SK-MEL-5 (cell line): ENCODE measurements at places on chromosomes 16 and 17.

DNA sequence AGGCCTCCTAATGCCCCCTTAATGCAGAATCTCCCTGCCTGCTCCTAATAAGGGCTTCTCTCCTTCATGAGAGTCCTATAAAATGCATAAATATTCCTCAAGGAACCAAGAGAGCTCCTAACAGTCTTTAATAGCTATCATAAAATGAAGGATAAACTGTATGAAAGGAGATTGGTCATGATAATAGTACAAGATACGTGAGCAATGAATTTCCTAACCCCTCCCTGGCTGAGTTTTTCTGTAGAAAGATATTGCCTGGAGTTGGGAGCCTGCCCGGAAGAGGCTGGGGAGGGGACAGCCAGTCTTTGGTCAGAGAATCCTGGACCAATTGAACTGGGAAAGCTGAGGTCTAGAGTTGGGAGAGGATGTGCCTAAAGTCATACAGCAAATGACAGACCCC is 321.9 kb upstream of the CDH5 start:
- no peak for DNase-seq

- DNase-seq = peak; percentile 28
Measured at GRCh38 chr16:1333149-1333812, at the start of gene BAIAP3. BAIAP3 (plus strand) TSS chr16:1333645; CDS start chr16:1338550, 4,905 bp downstream.

DNA sequence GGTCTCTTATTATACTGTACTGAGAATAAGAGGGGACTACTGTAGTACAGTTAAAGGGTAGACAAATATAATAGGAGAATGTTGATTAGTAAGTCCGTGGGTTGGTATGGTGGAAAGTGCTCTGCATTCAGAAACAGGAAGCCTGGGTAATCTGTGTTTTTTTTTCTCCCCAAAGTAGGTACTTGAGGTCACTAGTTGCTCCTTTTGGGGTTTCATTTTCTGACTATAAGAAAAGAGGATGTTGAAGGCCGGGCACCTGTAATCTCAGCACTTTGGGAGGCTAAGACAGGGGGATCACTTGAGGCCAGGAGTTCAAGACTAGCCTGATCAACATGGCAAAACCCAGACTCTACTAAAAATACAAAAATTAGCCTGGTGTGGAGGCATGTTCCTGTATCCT is 42.0 kb upstream of the MMD start:
- DNase-seq = no peak

DNA sequence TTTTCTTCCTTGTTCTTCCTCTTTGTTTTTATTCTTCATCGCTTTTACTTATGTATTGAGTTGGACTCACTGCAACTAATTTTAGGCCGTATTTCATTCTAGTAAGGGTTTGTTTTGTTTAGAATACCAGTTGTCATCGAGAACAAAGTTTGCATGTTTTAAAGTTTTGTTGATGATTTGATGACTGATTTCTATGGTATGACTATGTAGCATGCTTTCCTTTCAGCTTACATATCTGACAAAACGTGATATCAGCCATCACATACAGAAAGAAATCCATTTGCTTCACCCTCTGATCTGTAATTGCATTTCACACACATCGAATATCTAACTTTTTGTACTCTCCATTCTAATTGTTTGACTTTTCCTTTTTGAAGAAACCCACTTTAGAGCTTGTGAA is 4.0 kb downstream of the PRKCA start:
- no peak for DNase-seq

DNA sequence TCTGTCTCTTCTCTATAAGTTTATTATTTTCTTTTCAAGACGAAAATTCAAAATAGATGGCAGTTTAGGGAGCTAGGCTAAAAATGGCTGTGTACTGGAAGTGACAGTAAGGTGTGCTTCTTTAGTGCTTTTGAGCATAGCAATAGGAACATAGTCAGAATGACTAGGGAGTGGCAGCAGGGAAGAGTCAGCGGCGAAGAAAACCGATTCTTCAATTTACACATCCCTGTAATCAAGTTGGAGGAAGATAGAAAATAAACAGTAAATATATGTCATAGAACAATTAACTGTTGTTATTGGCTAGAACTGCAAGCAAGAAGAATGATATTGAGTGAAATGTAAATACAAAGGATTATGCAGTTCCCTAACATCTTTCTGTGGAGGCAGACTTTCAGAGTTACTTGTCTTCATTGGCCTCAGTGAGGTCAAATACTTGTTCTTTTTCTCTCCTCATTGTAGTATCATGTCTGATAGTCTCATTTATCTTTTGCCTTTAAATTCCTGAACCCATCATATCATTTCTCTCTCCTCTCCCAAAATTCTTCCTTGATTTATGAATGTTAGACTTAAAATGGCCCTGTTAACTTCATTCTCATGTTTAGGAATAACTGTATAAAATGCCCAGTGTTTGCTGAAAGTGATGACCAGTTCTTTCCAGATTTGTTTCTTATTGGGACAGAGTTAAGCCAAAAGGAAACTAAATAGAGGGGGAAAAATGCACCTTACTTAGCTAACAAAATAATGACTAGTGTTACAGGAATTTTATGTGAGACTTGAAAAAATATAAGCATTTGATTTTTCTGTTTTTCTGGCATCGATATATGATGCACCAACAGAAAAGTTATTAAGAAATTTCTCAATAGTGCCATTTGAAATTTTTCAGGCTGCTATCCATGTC is 211.4 kb downstream of the BCAS3 start:
- no peak for DNase-seq

DNA sequence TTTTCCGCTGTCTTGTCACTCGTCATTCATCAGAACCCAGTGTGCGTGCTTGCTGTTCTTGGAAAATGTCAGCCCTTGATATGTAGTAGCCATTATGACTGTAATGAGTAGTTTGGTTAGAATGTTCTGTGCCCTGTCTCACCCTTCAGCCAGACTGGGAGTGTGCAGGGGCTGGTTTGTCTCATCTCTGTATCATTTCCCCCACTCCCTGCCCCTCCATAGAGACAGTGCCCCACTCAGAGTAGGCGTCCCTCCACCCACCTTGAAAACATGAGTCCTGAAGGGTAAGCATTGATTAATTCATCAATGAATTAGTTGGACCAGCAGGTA is 137.0 kb upstream of the PLCG2 start:
- no peak for DNase-seq

GRCh38 chr17:1227917-1228780 is 42.1 kb upstream of the BHLHA9 start:
- no peak for DNase-seq

GRCh38 chr16:68113059-68113761 is 28.0 kb downstream of the NFATC3 start:
- DNase-seq = no peak

DNA sequence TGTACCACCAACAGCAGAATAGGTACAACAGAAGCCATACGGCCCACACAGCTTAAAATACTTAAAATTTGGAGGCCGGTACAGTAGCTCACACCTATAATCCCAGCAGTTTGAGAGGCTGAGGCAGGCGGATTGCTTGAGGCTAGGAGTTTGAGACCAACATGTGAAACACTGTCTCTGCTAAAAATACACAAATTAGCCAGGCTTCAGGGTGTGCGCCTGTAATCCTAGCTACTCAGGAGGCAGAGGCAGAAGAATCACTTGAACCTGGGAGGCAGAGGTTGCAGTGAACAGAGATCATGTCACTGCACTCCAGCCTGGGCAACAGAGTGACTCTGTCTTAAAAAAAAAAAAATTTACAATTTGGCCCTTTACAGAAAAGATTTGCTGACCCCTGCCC is 17.0 kb downstream of the GFOD2 start:
- no peak for DNase-seq

- DNase-seq = no peak
Measured at GRCh38 chr17:41588126-41588810, 1.6 kb upstream of the KRT14 start.

DNA sequence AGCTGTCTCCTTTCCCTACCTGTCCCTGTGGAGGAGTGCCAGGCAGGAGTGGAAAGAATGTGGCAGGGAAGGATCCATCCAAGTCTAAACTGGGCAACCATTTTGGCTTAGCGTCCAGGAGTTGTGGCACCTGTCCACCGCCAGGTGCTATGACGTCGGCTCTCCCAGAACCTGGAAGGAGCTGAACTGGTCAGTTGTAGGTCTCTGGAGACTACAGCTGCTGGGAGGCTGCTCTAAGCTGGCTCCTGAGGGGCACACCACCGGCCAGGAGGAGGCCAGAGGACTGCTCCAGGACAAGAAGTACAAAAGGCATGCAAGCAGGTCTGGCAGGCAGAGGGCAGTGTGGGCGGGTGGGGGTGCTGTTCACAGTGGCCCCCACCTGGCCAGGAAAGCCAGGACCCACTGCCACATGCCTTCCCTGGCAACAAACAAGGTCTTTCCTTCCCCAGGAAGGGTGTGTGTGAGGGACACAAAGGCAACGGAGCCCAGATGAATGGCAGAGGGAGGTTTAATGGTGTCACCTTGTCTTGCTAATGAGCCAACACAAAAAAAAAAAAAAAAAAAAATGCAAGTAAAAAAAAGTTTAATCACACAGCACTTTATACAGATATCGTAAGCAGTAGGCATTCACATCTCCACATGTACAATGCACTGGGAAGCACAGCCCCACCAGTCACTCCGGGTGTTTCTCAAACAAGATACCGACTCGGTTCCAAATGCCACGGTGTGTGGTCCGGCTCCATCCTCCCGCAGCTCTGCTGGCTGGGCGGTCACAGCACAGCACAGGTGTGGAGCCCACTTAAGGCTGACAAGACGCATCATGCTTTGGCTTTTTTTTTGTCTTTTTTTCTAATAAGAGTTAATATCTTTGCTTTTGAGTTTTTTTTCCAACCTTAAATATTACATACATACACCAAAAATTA is 4.8 kb downstream of the SPHK1 start:
- DNase-seq = no peak

DNA sequence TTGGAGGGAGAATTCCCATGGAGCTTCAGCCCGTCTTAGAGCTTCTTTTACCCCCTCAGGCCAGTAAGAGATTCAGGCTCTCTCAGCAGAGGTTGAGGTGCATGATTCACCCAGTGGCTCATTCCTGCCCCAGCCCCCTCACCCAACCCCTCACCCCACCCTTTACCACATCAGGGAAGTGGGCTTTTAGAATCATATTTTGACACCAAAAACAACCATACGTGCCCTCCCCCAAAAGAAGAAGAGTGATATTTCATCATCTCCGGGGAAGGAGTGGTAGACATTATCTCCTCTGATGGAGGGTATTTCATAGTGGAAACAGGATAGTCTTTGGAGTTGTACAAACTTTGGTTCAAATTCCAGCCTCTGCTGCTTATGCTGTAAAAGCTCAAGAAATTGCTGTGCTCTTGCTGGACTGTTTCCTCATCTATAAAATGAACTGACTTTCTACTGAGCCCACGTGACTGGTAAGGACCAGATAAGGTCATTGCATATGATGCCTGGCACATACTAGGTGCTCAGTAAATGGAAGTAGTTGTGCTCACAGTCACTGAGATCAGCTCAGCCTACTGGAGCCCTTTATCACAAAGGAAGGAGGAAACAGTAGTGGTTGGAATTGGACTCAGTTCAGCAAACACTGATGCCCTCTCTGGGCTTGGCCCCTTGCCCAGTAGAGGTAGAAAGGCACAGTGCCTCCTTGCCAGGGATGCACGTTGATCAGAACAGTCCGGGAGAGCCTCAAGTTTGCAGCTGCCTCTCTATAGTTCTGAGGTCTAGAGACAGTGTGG is 18.3 kb upstream of the CCL5 start:
- DNase-seq = no peak

- no peak for DNase-seq
Measured at GRCh38 chr17:34220045-34220751, 34.9 kb upstream of the CCL2 start.

DNA sequence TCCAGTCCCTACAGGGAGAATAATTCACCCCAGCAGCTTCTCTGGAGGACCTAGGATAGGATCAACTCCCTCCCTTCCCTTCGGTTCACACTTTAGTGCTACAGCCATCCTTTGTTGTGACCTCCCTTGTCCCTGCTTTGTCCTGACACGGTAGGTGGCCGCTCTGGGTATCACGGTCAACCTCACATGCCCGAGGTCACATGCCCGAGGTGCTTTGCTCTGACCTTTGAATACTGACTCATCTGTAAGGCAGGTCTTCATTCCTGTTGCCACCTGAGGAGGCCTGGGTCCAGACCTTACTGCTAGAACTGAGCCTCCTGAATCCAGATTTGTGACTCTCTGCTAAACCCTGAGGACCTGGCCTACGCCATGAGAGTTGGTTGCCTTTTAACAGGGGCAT is 19.7 kb downstream of the ALKBH5 start:
- DNase-seq = no peak

DNA sequence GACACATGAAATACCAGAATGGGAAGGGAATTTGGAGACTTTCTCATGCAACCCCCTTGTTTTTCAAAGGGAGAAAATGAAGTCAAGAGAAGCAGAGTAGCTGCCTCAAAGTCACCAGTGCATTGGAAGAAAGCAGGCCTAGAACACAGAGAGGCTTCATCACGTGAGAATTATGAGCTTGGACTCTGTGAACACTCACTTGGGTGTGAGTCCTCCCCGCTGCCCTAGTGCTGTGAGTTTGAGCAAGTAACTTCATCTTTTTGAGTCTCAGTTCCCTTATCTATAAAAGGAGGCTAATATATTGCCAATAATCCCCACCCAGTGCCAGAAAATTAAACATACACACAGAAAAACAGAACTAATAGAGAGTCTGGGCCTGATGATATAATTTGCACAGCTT is 315.8 kb downstream of the XYLT1 start:
- DNase-seq = no peak

DNA sequence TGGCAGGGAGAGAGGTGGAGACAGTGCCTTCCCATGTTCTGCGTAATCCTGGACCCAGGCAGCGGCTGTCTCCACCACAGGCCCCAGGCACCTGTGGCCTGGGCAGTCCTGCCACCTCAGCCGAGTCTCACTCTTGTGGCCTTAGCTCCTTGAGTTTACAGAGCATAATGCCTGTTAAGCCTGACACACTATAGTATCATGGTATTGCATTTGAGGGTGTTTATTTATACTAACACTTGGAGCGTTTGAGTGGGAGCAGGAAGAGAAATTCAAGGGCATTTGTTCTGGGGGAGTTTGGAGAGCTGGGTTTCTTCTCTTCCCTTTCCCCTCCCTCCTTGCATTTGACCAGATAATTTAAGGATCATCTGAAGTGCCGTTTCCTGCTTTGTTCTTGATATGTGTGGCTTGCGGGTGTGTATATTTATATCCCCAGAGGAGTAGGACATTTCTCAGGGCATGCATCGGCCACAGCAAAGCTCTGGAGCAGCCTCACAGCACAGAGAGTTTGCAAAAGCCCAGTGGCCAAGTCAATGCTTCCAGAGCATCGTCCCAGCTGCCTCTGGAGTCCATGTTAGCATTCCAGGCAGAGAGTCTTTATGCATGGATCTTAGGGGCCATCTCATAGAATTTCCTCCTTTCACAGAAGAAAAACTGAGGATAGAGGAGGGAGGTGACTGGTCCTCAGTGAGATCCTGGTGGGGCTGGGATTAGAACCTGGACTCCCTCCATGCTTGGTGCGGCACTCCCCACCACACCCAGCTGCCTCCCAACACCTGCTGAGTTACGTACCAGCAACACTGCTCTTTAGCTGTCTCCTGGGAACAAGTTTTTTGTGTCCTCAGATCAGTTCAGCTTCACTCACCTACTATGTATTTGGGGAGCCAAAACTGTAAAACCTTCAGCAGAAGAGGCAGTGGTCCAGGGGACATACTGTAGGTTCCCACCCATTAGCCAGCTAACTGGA is 222.8 kb downstream of the CCDC182 start:
- DNase-seq = no peak

GRCh38 chr16:23518435-23518891 is 8.2 kb upstream of the GGA2 start:
- DNase-seq = no peak

- DNase-seq = no peak
Measured at GRCh38 chr17:49393491-49394255, 21.0 kb downstream of the PHB1 start.

- DNase-seq = peak; percentile 24
Measured at GRCh38 chr17:2289878-2290478, 13.6 kb downstream of the SMG6 start.

- DNase-seq = no peak
Measured at GRCh38 chr17:40469805-40470675, 26.8 kb downstream of the IGFBP4 start.
